Stimulated activated CD8-positive, alpha-beta memory T cell treated with anti-CD3 and anti-CD28 coated beads, Interleukin-7, amount 100 ng/mL, for 1 hour (primary cell): ENCODE measurements at places on chromosomes 4 and X.

DNA sequence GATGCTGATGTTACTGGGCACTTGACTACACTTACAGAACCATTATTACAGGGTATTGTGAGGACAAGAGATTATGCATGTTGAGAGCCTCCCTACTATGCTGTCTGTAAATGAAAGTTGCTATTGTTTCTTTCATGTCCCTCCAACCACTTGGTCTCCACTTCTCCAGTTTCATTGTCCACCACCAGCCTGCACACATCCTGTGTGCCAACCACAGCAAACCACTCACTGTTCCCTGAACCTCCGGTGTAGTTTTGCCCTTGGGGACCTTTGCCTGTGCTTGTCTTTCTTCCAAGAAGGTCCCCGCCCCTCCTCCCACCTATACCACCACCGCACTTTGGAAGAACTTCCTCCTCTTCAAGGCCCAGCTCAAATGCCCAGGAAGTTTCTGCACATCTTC is 43.1 kb upstream of the AFF2 start:
- DNase-seq = no peak

- DNase-seq = no peak
These were observed 96.8 kb downstream of the ARSJ start for GRCh38 chr4:113882668-113883067.

DNA sequence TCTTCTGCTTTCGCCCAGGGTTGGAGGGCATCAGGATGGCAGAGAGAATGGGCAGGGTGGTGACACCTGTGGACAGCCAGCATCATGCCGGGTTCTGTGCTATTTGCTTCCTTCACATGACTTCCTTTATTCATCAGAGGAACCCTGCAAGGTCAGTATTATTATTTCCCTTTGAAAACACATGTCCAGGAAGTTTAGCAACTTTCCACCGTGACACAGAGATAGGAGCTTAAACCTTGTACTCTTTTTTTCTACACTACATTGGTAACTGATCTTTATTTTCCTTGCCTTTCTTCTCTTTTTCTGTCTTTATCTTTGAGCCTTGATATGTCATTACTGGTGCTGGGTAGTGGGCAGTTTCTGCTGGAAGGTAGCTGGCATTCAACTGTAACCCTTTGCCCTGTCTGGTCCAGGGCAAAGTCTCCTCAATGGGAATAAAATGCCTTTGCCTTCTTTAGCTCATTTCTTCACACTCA is 5.0 kb upstream of the MGST2 start:
- no peak for DNase-seq

DNA sequence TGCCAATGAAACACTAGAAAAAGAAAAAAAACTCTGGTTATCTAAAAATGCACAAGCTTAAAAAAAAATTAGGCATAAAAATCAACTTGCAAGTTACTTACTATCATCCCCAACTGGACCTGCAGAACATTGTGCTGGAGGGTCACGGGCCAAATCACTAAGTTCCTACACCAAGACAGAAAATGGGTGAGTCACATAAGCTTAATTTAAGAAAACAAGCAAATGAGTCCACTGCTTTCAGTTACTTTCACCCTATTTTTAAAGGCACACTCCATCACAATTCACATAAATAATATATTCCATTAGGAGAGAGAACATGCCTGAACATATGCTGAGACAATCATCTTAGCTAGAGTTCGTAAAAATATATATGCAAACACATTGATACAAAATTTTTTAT is 17.7 kb downstream of the UBE2D3 start:
- DNase-seq = no peak

- DNase-seq = no peak
These were observed 87.2 kb downstream of the HPRT1 start for GRCh38 chrX:134547047-134547679.

DNA sequence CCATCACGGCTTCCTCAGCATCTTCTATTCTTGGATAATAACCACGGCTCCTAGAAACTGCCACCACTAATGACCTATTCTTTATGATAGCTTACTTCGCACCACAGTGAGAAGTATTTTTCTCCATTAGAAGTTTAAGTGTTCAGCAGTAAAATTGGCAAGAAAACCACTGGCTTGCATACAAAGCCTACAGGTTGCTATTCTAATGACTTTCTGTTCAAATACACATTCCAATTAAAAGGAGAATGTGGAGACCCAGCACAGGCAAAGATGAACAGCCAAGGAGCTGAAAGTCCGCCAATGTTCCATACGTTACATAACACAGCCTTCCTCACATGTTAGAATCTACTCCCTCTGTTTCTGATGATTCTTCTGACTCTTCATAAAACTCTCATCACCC is 875.0 kb upstream of the PRKX start:
- DNase-seq = no peak

GRCh38 chrX:140526171-140526570 is 21.3 kb upstream of the SOX3 start:
- no peak for DNase-seq

DNA sequence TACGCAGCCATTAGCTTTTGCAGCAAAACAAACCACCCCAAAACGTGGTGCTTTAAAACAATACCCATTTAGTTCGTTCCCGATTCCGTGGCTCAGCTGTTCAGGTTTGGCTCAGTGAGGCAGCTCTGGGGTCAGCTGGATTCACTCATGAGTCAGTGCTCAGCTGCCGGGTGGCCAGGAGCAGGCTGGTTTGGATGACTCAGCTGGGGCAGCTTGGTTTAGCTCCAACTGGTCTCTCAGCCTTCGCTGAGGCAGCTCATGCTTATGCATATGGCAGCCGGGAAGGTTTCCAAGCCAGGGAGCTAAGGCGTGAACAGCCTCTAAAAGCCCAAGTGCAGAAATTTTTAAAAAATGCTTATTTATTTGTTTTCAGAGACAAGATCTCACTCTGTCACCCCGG is 13.3 kb upstream of the CD99 start:
- no peak for DNase-seq

GRCh38 chr4:141006242-141006802 is 126.9 kb downstream of the RNF150 start:
- DNase-seq = no peak

GRCh38 chr4:20589436-20589835 is 110.8 kb upstream of the PACRGL start:
- no peak for DNase-seq

DNA sequence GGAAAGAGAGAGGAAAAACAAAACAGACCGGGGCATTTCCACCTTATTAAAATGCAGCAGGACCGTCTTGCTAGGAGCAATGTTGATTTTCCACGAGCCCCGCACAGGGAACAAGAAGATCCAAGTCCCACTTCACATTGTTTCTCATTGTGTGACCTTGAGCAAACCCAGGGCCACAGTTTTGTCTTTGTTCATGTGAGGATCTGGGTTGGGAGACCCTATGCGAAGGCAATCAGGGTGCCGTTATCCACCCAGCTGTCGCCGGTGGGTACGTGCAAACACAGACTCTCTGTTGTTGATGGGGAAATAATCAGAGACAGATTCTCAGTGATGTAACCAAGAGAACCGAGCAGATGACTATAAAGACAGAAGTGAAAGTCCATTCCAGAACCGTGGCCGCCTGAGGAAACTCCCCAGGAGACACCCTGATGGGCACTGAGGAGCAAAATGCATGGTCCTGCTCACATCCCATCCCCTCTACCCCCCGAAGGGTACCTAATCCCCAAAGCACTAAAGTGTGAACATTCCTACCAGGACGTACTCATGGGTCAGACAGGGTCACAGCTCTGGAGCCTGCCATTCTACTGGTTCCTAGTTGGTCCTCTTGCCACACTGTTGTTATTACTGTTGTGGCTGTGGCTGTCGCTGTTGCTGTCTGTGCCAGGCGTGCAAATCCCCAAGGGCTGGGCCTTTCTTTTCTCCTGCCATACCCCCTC is 102.7 kb upstream of the RBPJ start:
- no peak for DNase-seq

GRCh38 chr4:186342582-186342981 is 76.6 kb downstream of the F11 start:
- no peak for DNase-seq

GRCh38 chr4:22962295-22962694 is 269.6 kb downstream of the GBA3 start:
- no peak for DNase-seq
